Stimulated activated CD4-positive, alpha-beta T cell treated with anti-CD3 and anti-CD28 coated beads, Interleukin-12 subunit alpha, Interleukin-12 subunit beta, amount 100 ng/mL, for 24 hours (primary cell): ENCODE measurements at places on chromosomes 3 and 15.

DNA sequence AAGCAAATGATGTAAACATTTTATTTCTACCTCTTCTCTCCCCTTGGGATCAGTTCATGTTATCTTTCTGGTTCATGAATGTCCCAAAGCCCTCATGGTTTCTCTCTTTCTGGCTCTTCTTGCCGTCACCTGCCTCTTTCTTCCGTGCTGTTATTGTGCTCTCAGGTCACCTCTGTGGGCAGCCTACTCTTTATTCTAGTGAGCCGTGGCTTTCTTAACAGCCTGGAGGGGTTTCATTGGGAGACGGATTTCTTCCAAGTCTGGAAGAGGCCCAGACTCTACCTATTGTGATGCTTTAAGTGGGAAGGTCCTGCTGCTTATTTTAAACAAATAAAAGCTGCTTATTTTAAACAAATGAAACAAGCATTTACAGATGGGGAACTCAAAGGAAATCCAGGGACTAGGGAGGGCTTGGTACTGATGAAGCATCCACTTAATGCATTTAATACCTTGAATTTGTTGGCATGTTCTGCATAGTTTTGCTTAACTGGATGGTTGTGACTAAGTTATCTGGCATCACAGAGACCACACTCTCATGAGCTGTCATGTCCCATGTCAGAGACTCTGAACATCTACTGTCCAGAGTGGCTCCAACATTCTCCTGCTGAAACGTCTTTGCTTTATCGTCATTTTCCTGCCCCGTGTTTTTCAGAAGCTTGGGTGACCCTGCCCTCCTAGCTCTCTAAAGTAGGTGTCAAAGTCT is 443.3 kb downstream of the GABRG3 start:
- DNase-seq, result no peak

DNA sequence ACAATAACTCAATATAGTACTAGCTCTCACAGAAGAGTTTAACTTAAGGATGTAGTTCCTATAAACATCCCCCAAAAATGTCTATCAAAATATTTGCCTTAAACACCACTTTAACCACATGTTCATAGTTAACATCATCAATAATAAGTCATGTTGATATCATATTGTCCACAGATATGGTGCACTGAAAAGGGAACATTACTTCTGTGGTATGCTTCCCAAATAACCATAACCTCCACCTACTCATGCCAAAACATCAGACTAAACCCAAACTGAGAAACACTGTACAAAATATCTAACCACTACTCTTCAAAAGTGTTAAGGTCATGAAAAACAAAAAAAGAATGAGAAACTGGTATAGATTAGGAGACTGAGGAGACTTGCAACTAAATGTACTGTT is 32.9 kb downstream of the SLC4A7 start:
- no peak for DNase-seq

DNA sequence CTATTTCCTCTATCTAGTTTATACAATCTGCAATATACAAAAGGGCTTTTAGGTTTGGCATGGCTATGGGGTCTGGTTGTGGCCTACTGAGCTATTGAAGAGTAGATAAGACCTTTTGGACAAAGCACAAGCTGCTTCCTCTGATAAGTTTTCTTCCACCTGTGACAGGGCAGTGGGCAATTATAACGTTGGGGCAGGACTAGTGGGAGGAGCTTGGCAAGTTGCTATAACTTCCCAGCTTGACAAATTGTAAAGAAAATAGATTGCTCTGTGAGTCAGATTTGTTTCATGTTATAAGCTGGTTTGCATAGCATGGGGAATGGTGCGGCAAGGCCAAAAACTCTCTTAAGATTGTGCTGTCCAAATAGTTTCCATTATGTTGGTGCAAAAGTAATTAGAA is 64.9 kb downstream of the SLC7A14 start:
- DNase-seq, result no peak

DNA sequence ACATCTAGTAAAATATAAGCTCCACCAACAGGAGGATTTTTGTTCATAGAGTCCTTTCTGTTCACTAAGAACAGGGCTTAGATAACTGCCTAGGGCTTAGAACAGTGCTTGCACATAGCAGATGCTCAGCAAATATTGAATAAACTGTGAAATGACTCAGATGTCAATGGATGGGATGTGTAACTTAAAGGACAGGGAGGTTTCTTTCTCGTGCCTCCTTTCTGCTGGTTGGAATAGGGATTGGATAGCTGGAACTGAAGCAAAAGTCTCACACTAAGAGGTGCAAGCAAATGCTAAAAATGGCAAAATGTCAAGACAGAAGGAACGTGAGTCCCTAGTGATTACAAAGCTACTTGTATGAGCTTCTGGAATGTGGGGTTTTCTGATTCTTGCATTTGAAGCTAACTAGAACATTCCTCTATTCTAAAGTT is 392.8 kb upstream of the WNT5A start:
- DNase-seq, result no peak

DNA sequence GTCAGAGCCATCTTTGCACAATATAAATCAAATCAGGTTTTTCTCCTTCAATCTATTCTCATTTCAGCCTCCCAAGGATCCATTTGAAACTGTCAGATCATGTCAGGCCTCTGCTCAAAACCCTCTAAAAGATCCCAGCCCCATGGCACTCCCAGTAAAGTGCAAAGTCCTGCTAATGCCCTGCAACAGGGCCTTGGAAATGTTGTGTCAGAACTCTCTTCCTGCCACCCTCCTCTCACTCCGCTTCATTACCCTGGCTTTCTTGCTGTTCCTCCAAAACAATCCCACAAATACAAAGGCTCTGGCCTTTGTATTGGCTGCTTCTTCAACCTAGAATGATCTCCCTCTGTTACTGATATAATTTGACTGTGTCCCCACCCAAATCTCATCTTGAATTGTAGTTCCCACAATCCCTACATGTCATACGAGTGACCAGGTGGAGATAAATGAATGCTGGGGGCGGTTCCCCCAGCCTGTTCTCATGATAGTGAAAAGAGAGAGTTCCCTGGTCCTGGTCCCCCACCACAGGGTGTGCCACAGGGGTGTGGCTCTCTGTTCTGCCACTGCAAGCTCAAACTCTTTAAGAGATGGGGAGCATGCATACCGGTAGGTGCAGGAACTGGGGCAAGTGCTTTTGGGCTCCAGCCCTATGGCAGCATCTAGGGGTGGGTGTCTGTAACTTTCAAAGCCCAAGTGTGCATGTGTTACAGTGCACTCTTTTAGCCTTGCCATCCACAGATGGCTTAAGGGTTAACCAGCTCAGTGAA is 22.9 kb upstream of the TRA2B start:
- DNase-seq, result no peak

GRCh38 chr3:5187920-5188418 is 462 bp downstream of the EDEM1 start:
- no peak for DNase-seq

- DNase-seq, result no peak
Measured at GRCh38 chr15:90592131-90592881, 62.6 kb downstream of the CRTC3 start.
